Uterus (tissue), 4 donors: ENCODE measurements at places on chromosomes 1 and 21. TPM values are rescaled to one million over a fixed set of nuclear protein-coding genes. Genes with fewer than 3 reads are reported as not detected.
A peak's percentile ranks its signal among the peaks of the same experiment; 100 is the strongest.

DNA sequence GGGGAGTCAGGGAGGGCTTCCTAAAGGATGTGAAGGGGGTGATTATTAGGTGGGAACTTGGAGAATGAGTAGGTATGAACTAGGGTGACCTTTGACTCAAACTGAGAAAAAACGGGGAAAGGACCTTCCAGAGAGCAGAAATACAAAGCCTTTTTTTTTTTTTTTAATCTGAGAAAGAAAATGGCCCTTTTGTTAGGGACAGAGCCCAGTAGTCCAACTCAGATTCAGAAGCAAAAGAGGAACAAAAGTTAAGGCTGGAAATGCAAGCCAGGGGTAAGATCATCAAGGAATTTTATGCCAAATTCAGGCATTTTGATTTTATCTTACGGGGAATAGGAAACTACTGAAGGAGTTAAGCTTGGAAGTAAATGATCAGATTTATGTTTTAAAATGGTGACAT, 96.0 kb upstream of the SMYD2 start:
- H3K36me3 ChIP-seq, result no peaks in the 10 kb centered on the region
- no peak overlapping the region for H3K4me3 ChIP-seq
- H3K4me1 ChIP-seq, result no peaks in the 10 kb centered on the region
- H3K27ac ChIP-seq, result no peak overlapping the region
- DNase-seq, result no peak

DNA sequence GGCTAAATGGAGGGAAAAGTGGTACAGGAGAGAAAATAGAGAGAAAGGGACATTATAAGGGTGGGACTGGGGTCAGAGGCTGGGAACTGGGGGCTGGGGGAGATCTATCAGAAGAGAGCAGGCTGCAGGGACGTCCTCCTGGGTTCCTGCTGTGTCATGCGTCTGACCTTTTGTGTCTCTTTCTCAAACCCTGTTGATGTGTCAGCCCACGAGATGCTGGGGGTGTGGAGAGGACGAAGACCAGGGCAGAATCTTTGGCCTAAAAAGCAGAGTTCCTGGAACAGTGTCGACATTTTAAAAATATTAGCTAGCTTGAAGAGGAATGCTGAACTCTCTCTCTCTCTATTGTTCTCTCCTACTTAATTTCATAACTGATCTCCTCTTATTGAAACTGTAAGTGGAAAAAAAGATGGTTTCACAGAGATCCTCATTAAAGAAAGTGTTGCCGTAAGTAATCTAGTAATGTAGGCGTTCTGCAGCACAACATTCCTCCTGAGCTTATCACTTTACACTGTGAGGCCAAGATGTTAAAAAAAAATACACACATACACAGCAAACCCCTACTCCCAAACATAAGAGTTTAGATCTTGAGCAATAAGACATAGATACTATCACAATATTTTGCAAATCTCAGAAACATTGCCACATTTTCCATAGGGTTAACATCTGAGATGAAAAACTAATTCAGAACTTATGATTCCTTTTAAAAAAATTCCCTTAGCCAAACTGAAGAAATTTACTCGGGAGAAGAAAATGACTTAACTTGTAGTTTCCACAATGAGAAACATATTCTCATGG, 52.6 kb downstream of the RUNX1 start:
- H3K36me3 ChIP-seq, result no peaks in the 10 kb centered on the region
- no peaks in the 10 kb centered on the region for H3K4me1 ChIP-seq
- H3K4me3 ChIP-seq, result no peak overlapping the region

GRCh38 chr1:196317535-196318522, 290.4 kb downstream of the KCNT2 start:
- no peaks in the 10 kb centered on the region for H3K27me3 ChIP-seq
- H3K4me3 ChIP-seq, result no peak overlapping the region
- no peaks in the 10 kb centered on the region for H3K4me1 ChIP-seq

- H3K4me1 ChIP-seq, result no peaks in the 10 kb centered on the region
- H3K4me3 ChIP-seq, result no peak overlapping the region
- DNase-seq, result no peak
- H3K36me3 ChIP-seq, result no peaks in the 10 kb centered on the region
Measured at GRCh38 chr1:82225421-82226185, 424.9 kb downstream of the ADGRL2 start.

DNA sequence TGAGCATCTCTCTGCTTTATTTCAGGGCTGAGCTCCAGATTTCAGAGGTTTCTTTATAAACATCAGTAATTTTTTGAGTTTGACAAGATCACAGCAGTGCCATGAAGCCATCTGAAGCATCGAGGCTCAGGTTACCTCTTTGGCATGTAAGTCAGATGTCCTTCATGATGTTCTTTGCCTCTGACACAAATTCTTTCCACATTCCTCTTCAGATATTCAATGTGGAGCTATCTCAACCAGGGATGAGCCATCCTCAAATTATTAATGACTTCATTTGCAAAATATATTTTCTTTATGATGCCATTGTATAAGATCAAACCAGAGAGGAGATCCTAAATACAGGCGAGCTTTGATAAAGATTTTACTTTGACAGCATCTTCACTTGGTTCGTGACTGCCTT, 256.7 kb downstream of the COL11A1 start:
- no peak overlapping the region for H3K27ac ChIP-seq
- no peaks in the 10 kb centered on the region for H3K36me3 ChIP-seq
- no peaks in the 10 kb centered on the region for H3K4me1 ChIP-seq
- no peak overlapping the region for H3K4me3 ChIP-seq

DNA sequence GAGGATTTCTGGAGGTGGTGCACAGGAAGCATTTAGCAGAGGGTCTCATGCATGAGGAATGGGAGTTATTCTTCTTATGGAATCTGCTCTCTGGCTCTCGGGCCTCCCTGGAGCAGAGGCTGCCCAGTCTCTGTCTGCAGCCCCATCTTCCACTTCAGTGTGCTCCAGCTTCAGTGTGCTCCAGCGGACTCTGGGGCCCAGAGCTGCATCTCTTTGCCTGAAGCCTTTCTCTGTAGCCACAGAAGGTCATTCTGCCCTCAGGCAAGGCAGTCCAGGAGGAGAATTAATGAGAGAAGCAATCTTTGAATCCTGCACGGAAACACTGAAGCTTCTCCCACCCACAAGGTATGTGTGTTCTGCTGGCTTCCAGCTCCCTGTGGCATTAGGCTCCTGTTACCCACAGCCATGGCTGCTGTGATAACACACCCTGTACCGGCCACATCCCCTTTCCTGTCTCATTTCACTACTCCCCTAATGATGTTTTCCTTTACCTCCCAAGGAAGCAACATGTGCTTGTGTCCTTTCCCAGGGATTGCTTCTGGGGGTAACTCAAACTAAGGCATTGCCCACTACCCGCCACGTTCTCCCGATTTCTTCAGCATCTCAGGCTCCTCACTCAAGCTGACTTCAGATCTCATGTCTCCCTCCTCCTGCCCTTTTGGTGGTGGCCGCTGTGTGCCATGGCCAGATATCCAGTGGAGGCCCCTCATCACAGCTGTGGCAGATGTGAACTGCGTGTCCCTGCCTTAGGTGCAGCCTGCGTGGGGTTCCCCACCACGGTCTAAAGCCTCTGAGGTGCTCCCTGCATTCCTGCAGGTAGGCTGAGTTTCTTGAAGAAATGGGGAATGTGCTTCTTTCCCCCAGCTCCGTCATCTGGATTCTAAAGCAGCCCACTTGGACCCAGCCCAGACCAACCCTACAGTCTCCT, 181.2 kb upstream of the GALNT2 start:
- H3K4me1 ChIP-seq, result no peaks in the 10 kb centered on the region
- no peak for DNase-seq
- no peaks in the 10 kb centered on the region for H3K36me3 ChIP-seq
- H3K4me3 ChIP-seq, result no peak overlapping the region
- no peak overlapping the region for H3K27ac ChIP-seq

DNA sequence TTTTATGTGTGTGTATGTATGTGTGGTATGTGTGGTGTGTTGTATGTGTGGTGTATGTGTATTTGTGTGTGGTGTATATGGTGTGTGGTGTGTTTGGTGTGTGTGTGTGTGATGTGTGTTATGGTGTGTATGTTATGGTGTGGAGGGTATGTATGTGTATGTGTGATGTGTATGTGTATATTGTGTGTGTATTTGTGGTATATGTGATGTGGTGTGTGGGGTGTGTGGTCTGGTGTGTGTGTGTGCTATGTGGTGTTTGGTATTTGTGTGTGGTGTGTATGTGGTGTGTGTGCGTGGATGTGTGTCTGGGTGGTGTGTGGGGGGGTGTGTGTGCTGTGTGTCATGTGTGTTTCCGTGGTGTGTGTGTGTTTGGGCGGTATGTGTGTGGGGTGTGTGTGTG, 59.3 kb downstream of the SH3BGR start:
- H3K4me1 ChIP-seq, result no peaks in the 10 kb centered on the region
- no peak overlapping the region for H3K4me3 ChIP-seq
- no peak for DNase-seq

GRCh38 chr21:15190837-15191236, 126.0 kb upstream of the NRIP1 start:
- no peak for DNase-seq
- no peaks in the 10 kb centered on the region for H3K27me3 ChIP-seq
- H3K36me3 ChIP-seq, result no peaks in the 10 kb centered on the region
- H3K4me1 ChIP-seq, result no peaks in the 10 kb centered on the region
- H3K27ac ChIP-seq, result no peak overlapping the region
- H3K4me3 ChIP-seq, result no peak overlapping the region

DNA sequence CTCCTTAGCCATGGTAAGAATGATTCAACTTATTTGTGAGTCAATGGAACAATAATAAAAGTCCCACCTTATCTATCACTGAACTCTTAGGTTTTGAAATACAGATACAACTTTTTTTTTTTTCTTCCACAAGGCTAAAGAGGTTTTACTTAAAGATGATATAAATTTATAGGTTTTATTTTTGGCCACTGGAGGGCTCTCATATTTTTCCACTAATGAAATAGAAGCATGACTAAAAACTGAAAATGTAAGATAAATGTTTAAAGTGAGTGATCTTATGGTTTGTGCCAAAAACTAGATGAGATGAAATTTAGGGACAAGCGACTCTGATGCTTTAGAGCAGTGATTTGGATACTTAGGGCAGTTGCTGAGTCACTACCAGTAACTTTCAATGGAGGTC, 499.0 kb downstream of the NUF2 start:
- no peaks in the 10 kb centered on the region for H3K36me3 ChIP-seq
- DNase-seq, result no peak
- H3K4me3 ChIP-seq, result no peak overlapping the region
- H3K27ac ChIP-seq, result no peak overlapping the region
- H3K27me3 ChIP-seq, result no peaks in the 10 kb centered on the region

DNA sequence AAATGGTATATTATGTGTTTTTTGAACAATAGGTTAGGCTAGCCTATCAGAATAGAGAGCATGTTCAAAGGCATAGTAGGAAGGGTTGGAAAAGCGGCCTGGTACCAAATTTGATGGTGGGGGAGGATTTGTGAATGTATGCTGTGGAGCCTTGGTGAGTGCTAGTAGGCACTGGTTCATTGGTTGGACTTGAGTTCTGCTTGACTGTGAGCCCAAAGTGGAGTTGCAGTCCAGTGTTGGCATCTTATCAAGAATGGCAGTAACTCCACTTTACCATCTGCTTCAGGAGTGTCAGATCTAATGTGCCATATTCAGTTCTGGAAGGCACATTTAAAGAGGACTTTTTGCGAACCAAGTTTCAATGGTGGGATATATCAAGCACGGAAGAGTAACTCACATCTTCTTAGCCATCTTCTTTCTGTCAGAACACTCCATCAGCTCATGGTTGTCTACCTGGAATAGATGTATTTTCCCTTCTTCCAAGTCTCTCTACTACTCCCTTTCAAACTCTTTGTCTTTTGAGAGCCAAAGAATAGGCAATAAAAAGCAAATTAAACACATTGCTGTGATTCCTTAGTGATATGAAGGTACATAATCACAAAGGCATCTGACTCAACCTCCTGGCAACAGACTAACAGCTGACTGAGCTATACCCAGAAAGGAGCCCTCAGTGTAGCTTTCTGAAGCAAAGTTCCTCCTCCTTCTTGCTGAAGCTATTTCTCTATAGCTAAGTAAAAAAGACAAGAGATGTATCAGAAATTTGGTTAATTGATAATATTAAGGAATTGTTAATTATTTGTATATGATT, 21.7 kb downstream of the LRRC8B start:
- no peaks in the 10 kb centered on the region for H3K4me1 ChIP-seq
- H3K4me3 ChIP-seq, result no peak overlapping the region
- no peak for DNase-seq

DNA sequence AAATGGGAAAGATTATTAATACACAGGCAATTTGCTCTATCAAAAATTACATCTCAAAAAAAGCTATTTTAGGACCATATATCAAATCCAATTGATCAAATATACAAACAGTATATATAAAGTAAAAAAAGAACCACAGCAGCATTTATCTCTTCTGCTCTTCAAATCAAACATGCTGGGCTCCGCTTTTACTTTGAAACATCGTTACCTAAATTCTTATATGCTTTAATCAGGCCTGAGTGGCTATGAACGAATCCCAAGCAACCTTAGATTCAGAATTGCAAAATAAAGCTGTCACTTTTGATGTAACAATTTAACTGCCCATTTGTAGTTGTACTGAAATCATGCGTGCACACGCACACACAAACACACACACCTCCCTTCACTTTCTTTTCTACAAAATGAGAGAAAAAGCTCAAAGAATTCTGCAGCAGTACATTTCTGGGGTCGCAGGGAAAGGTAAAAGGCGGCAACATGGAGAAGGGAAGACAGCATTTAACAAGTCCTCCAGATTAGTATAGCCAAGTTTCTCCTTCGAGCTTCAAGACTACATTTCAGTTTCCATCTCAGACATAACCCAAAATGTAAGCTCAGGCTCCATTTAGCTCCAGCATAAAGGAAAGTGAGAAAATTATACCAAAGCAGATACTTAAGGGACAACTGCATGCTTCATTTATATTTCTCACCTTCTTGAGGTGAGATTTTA, 92.2 kb upstream of the TTC39A start:
- H3K4me3 ChIP-seq, result no peak overlapping the region
- no peaks in the 10 kb centered on the region for H3K4me1 ChIP-seq
- peak overlapping the region; percentile 25 for H3K27ac ChIP-seq
- no peaks in the 10 kb centered on the region for H3K36me3 ChIP-seq

DNA sequence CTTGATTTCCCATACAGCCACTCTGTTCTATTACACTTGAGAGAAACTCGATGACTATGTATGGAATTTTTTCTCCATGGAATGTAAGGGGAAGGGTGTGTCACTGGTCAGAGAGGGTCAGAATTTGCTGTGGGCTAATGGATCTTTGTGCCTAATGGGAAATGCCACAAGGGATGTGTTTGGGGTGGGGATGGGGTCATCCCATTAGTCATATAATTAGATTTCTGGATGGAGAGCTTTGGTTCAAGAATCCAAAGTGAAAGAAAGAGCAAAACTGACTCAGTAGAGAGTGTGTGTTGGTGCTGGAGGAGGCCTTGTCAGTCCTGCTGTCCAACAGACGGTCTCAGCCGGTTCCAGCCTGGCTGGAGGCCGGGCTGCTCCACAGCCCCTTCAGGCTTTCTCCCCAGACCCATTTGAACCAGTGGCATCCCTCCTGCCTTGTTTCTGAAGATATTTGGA, 86.4 kb downstream of the LAMC2 start:
- H3K36me3 ChIP-seq, result no peaks in the 10 kb centered on the region
- H3K4me3 ChIP-seq, result no peak overlapping the region
- no peaks in the 10 kb centered on the region for H3K27me3 ChIP-seq
- H3K4me1 ChIP-seq, result no peaks in the 10 kb centered on the region

GRCh38 chr1:5709461-5709975, 282.7 kb downstream of the NPHP4 start:
- no peaks in the 10 kb centered on the region for H3K36me3 ChIP-seq
- H3K4me1 ChIP-seq, result no peaks in the 10 kb centered on the region
- H3K4me3 ChIP-seq, result no peak overlapping the region

The TRNAU1AP gene
- total RNA-seq, result 7.9 TPM

The BGLAP gene
- not detected for total RNA-seq

The LYPD8 gene
- not detected for total RNA-seq

The CSF3R gene
- 7.7 TPM for total RNA-seq

The BMP8B gene
- not detected for total RNA-seq

The F13B gene
- total RNA-seq, result not detected

The PAFAH2 gene
- 6.2 TPM for total RNA-seq
